Neural progenitor cell (in vitro differentiated cells): ENCODE measurements at places on chromosomes 16 and 17.

DNA sequence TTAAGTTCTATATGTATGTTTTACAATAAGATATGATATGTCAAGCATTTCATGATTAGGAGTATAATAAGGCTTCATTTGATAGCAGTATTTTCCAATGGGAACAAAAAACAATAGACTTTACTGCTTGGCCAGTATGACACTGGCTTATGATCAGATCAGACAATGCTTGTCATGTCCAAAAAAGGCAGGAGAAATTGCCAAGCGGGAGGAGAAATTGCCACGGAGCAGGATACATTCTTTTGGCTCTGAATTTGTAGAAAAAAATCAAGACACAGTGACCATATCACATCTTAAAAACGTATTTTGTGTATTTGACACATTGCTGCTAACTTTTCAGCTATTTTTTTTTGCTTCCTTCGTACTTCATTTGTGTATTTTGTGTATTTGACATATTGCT is 404.1 kb downstream of the CNTNAP4 start:
- no peak for DNase-seq

DNA sequence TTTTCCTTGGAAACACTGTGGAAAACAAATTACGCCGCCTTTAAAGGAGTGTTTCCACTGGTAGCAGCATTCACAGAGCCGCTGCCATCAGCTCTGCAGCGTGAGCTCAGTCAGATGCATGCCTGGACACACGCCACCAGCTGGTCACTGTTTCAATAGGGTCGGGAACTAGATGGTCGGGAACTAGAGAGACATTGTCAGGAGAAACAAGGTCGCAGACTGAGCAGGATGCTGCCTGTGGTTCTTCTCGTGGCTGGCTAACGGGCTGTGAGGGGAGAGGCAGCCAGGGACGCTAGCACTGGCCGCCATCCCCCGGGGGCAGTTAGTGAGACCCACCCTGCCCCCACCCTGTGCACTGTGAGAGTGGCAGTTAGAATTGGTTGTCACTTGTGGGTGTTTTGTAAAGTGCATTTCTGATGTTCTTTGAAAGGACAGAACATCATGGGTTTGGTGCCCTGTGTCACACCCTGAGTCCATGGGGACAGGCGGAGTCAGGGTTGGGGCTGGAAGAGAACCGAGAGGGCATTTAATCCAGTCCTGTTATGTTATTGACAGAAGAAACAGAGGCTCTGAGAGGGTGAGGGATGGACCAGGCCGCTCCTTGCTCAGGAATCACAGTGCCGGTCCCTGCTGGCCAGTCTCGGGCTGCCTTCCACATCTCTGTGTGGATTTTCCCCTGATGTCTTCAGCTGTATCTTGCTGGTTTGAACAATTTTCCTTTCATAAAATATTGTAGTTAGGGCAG is 86.3 kb downstream of the SPECC1 start:
- DNase-seq, result peak; percentile 83

- DNase-seq, result no peak
Measured at GRCh38 chr16:73560497-73560896, 512.6 kb upstream of the ZFHX3 start.

GRCh38 chr17:8163978-8164814 is 1.4 kb upstream of the VAMP2 start:
- DNase-seq, result no peak

DNA sequence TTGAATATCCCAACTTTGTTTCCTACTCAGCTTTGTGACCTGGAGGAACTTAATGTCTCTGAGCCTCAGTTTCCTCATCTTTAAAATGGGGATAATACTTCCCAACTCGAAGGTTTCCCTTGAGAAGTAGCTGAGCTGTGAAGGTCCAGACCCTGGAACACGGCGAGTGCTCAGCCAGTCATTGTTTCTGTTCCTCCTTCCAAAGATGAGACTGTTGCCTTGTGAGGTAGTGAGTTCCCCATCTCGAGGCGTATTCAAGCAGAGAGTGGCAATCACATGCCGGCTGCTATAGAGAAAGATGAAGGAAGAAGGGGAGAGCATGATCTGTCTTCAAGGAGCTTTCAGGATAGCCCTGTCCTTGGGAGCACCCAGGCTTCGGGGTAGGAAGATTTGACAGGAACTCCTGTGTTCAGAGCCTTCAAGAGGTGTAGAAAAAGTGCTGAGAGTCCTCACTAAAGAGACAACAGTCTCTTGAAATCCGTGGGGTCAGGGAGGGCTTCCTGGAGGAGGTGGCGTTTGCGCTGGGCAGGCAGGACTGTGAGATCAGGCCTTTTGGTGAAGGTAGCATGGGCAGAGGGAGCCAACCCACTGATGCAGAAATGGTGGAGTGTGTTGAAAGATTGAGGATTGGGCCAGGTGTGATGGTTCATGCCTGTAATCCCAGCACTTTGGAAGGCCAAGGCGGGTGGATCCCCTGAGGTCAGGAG is 27.2 kb downstream of the SPNS2 start:
- no peak for DNase-seq

GRCh38 chr16:590188-590814 is 435 bp downstream of the RAB40C start:
- peak; percentile 64 for DNase-seq

GRCh38 chr16:82522026-82522425 is 104.7 kb upstream of the CDH13 start:
- DNase-seq, result no peak

- DNase-seq, result no peak
Measured at GRCh38 chr17:30382345-30382744, 3.6 kb downstream of the CPD start.

- DNase-seq, result no peak
Measured at GRCh38 chr16:17465460-17465859, 5.3 kb downstream of the XYLT1 start.

GRCh38 chr16:83974475-83974874 is 6.4 kb downstream of the NECAB2 start:
- no peak for DNase-seq

- no peak for DNase-seq
Measured at GRCh38 chr17:36008998-36009665, 7.8 kb upstream of the CCL15 start.

DNA sequence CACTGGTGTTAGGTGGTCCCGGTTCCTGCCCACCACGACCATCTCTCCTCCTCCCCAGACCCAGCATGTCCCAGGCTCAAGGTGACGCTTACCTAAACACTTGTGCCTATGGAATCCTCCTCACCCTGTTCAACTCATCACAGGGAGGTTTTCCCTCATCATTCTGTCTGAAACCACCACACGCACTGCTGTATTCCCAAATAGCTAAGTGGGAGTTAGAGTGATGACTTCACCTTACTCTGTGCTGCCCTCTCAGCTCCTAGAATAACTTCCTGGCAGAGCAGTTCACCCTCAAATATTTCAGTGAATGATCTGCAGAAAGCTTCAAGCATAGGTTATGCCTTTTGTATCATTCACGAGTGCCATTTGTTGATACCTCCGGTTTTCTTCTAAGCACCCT is 216.5 kb downstream of the CPPED1 start:
- no peak for DNase-seq

DNA sequence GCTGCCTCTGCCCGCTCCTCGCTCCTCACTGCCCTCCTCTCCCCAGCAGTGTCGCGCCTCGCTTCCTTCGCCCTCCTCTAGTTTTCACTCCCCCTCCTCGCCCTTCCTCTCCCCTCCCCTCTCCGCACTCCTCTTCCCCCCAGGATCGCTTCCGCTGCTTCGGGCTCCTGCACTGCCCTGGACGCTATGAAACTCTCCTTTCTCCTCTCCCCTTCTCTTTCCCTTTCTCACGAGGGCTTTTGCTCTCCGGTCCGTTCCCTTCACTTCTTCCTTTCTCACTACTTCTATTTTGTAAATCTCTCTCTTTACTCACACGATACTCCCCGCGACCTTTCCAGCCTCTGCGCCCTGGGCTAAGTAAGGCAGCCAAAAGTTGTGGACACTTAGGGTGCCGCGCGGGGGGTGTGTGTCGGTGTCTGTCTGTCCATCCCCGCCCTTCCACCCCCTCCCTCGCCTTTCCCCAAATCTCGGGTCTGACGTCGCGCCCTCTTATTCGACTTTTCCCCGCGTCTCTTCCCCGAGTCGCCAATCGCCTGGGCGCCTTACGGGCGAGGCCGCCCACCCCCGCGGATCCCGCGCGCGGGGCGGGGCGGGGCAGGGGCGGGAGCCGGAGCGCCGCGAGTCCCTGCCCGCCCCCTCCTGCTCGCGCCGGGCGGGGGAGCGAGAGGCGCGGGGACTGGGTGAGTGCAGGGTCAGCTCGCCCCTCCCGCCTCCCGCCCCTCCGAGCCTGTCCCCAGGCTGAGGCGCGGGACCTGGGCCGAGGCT is at the start of gene IRX3:
TSS of gene IRX3 (minus strand) at position 422 of the 765 bp plus-strand sequence. CDS start 737 bp downstream, outside the sequence.
- peak; percentile 92 for DNase-seq

DNA sequence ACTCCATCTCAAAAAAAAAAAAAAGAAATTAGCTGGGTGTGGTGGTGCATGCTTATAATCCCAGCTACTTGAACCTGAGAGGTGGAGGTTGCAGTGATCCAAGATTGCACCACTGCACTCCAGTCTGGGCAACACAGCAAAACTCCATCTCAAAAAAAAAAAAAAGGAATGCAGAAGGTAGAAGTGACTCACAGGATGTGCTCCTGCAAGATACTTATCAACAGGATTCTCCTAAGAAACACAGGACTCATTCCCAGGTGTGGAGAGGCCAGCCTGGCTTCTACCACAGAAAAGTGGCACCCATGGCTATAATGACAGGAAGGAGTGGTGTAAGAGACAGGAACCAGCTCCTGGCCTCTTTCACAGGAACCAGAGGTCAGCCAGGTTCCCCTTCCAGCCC is 13.8 kb downstream of the ELMO3 start:
- DNase-seq, result no peak

- DNase-seq, result no peak
Measured at GRCh38 chr17:57045868-57046704, 39.0 kb upstream of the AKAP1 start.

DNA sequence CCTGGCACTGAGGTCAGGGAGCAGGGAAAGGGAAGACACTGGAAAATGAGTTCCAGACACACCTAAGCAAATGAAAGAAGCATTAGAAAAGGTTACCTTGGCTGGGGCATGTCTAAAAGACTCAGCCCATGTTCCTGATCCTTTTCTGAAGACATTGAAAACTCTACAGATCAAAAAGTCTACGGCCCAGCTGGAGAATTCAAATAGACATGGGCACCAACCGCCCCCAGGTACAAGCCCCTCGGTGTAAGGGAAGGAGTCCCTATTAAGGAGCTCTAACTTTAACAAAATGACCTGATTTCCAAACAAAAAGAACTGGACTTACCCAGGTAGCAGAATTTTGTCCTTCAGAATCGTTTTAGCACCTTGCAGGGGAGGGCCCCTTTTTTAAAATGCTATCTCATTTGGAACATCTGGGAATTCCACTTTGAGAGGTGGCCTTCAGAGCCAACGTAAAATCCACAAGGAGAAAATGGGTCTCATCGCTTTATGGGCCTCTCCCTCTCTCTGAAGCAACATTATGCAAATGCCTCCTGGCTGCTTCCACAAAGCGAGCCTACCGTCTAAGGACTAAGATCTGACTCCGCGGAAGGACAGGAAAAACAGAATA is 43.6 kb upstream of the RBFOX3 start:
- no peak for DNase-seq

GRCh38 chr17:53314521-53314920 is 508.2 kb upstream of the KIF2B start:
- no peak for DNase-seq

DNA sequence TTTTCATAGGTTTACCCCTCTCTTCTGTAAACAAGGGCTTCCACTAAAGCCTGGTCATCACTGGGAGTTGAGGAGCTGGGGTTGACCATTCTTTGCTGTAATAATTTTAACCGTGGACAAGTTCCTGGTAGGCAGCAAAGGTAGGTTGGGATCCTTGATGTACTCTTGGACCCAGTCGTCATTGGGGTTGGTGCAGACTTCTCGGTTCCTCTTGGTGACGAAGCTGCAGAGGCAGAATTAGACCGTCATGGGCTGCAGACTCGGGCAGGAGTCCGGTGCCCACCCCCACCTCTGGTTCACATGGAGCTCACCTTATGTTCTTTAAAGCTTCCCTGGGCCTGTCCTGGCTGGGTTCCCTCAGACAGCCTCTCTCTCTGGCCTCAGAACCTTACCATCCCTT is 3.8 kb downstream of the CCL16 start:
- DNase-seq, result no peak

DNA sequence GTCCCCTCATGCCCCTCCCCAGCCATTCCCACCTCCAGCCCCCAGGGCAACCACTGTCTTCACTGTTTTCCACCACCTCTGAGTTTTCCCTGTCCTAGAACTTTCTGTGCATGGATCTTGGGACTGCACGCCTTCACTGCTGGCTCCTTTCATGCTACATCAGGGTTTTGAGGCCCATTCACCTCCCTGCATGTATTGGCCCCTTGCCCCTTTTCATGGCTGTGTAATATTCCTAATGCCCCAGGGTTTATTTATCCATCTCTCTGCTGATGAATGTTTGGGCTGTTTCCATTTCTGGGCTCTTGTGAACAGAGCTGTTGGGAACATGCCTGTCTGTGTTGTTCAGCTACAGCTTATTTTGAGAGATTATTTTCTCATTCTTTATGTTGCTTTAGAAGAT is 205.0 kb downstream of the RBFOX3 start:
- no peak for DNase-seq

DNA sequence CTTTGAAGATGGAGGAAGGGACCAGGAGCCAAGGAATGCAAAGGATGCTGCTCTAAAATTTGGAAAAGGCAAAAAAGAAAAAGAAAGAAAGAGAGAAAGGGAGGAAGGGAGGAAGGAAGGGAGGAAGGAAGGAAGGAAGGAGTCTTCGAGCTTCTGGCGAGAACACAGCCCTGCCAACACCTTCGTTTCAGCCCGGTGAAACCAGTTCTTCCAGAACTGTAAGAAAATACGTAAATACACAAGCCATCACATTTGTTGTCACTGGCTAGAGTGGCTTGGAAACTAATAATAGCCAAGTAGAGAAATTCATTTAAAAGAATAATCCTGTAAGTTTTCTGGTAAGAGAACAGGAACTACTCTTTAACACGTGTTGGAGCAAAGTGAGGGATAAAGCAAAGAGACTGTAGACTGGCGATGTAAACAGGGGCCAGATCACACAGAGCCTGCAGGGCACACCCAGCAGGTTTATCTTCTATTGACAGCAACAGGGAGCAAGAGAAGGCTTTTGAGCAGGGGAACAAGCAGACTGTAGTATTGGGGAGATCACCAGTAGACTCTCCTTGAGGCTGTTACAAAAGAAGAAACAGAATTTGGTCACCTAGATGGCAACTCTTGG is 188.7 kb upstream of the MPHOSPH6 start:
- no peak for DNase-seq

GRCh38 chr16:28258567-28258966 is 33.8 kb upstream of the SBK1 start:
- peak; percentile 51 for DNase-seq

- DNase-seq, result no peak
Measured at GRCh38 chr16:88375236-88375975, 7.4 kb upstream of the ZNF469 start.

DNA sequence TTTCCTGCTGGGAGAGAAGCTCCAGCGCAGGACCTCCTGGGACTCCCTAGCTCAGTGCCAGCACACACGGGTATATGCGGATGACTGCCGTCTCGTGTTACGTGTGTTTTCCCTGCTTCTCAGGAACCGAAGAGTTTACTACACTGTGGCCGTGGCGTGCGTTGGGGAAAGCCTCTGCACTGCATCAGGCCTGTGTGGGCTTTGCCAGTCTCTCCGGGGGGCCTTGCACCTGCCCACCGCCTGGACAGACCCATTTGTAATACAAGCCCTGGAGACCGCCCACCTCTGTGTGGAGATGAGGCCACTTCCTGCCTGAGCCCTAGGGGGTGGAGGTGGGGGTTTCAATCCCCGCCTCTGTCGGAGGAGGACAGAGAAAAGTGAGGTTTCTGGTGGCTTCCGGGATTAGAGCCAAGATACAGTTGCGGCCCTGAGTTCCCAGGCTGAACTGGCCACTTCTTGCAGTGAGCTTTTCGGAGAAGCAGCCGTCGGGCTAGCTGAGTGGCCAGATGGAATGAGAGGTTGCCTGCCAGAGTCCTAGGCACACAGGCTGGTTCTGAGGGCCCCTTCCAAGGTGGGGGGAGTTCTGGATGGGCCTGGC is 43.4 kb upstream of the GSE1 start:
- no peak for DNase-seq
